ENCODE measurements at places on chromosomes 16 and 17.

- DNase-seq = peak; percentile 94
- peaks cover 6% of the 10 kb centered on the region for H3K36me3 ChIP-seq
- peaks cover 37% of the 10 kb centered on the region for H3K4me1 ChIP-seq
- peak overlapping the region; percentile 94 for H3K27ac ChIP-seq
- H3K27me3 ChIP-seq = no peaks in the 10 kb centered on the region
- H3K4me3 ChIP-seq = peak overlapping the region; percentile 91
These were observed 12.4 kb downstream of the ATP5PD start for GRCh38 chr17:75034236-75034908.

DNA sequence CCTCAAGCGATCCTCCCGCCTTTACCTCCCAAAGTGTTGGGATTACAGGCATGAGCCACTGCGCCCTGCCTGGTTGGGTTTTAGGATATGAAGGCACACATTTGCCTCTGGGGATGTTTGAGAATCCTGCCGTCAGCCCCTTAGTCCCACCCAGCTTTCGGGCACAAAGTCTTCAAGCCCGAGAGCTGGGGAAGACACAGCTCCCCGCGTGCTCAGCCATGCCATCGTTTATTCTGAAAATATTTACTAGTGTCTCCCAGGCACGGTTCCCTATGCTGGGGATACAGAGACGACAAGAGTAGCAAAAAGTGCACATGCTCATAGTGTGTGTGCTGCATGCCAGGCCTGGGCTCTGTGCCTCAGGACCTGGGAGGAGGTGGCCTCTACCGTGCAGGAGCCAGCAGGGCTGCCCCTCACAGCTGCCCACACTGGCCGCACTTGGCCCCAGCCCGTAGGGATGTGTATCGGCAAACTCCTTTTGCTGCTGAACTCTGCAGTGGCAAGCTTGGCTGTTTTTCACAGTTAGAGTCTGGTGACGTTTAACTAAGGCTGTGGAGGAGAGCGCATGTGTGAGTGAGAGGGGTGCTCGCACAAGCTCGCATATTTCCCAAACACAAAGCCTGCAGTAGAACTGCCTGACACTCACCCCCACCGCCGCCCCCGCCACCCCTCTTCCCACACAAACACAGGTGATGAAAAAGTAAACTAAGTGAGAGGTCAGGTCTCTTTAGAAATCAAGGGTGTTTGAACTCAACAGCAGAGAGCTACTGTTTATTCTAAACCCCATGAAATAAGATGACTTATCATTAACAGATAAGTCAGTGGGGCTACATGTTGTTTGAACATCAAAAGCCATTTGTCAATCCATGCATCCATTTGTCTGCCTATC is 266.4 kb downstream of the MRTFB start:
- H3K4me3 ChIP-seq = peak overlapping the region; percentile 32
- H3K36me3 ChIP-seq = no peaks in the 10 kb centered on the region
- no peaks in the 10 kb centered on the region for H3K27me3 ChIP-seq
- peaks cover 47% of the 10 kb centered on the region for H3K4me1 ChIP-seq

DNA sequence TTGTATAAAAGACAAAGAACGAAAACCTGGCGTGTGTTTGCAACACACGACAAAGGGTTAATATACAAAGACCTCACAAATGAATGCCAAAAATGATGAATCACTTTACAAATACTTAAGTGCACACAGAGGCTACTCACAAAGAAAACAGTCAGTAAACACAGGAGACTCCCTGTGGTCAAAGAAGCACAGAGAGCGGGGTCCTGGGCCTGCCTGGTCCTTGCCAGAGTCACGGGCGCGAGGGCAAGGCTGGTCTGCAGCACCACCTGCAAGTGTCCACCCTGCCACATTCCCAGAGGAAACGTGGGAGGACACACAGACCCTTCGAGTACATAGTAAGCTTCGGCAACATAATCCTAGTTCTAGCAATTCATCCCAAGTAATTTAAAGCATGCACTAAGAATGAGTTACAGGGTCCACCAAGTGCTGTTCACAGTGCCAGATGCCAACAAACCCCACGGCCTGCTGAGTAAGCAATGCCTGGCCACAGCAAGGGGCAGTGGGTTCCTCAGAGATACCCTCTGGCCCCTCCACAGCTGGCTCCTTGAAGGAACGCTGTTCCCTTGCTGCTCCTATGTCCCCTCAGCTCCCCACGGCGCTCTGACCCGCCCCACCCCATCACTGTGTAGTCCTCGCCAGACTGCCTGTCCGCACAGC is 24.6 kb upstream of the FAAP100 start:
- H3K27ac ChIP-seq = peak overlapping the region; percentile 77
- H3K27me3 ChIP-seq = no peaks in the 10 kb centered on the region
- peaks cover 34% of the 10 kb centered on the region for H3K4me1 ChIP-seq
- H3K36me3 ChIP-seq = peaks cover 51% of the 10 kb centered on the region

DNA sequence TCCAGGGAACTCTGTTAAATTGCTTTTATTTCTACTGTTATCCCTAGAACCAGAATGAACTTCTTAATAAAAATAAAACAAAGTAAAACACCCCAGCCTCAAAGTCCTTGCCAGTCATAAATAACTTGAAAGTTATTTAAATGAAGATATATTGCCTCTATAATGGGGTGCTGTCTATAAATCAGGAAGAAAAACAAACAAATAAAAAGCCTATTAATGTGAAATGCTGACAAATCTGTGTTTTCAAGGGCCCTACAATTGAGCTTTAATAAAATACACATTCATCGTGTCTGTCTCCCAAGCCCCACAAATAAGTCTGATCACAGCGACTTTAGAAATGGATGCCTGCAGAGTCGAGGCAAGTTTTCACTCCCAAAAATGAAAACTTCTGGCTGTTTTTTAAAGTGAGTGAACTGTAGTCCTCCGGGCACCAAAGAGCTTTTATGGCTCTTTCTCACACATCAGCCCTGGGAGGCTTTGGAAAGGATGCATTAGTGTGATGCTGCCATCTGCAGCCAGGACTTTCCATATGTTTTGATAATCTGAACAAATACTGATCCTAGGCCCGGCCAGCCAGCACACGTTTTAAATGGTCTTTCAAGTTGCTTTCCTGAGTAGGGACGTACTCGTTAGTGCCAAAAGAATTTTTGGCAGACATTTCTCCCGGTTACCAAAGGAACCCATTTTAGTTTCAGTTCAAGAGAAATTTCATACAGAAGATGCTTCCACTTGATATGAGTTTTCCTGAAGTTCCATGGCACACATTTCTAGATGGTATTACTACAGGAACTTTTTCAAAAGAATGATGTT is 16.3 kb downstream of the NACA2 start:
- no peak overlapping the region for H3K27ac ChIP-seq
- no peaks in the 10 kb centered on the region for H3K27me3 ChIP-seq
- H3K4me1 ChIP-seq = peaks cover 19% of the 10 kb centered on the region

- H3K4me3 ChIP-seq = no peak overlapping the region
- H3K4me1 ChIP-seq = no peaks in the 10 kb centered on the region
- H3K27ac ChIP-seq = no peak overlapping the region
- H3K27me3 ChIP-seq = peaks cover 14% of the 10 kb centered on the region
- no peaks in the 10 kb centered on the region for H3K36me3 ChIP-seq
These were observed 1.6 kb upstream of the ODF4 start for GRCh38 chr17:8337802-8338752.

DNA sequence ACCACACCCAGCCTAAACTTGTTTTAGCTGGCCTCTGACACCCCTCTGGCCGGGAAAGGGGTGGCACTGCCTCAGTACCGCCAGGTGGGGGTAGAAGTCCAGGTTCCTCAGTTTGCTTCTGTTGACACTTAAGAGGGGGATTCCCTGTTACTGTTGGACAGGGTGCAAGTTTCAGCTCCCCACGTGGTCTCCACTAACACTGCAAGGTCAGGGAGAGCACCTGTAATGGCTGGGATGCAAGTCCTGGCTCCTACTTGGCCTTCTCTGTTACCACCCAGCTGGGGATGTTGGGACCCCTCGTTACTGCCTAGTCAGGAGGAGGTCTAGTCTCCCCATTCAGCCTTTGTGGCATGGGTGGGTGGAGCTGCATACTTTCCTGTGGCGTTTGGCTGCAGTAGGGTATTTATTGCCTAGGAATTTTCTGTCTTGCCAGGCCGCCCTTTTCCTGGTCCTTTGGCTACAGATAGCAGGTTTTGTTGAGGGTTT is 10.6 kb upstream of the MFAP4 start:
- peaks cover under 1% of the 10 kb centered on the region for H3K27me3 ChIP-seq
- H3K27ac ChIP-seq = no peak overlapping the region
- H3K36me3 ChIP-seq = no peaks in the 10 kb centered on the region
- H3K4me3 ChIP-seq = no peak overlapping the region
- H3K4me1 ChIP-seq = peaks cover 20% of the 10 kb centered on the region
- peak; percentile 49 for DNase-seq

DNA sequence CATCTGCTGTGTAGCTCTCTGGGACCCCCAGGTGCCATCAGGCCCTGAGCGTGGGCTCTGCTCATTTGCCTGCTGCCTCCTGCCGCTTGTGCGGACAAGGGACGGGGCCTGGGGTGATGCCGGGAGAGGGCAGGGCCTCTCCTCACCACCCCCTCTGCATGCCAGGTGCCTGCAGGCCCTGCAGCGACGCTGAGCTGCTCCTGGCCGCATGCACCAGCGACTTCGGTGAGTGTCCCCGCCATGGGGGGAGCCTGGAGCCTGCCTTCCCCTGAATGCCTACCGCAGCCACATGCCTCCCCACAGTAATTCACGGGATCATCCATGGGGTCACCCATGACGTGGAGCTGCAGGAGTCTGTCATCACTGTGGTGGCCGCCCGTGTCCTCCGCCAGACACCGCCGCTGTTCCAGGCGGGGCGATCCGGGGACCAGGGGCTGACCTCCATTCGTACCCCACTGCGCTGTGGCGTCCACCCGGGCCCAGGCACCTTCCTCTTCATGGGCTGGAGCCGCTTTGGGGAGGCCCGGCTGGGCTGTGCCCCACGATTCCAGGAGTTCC is 1.9 kb downstream of the METRN start:
- no peaks in the 10 kb centered on the region for H3K36me3 ChIP-seq
- no peaks in the 10 kb centered on the region for H3K27me3 ChIP-seq

- H3K4me3 ChIP-seq = no peak overlapping the region
- DNase-seq = no peak
- H3K4me1 ChIP-seq = no peaks in the 10 kb centered on the region
- no peaks in the 10 kb centered on the region for H3K36me3 ChIP-seq
- no peaks in the 10 kb centered on the region for H3K27me3 ChIP-seq
These were observed 206.8 kb downstream of the CA10 start for GRCh38 chr17:51951741-51952140.

DNA sequence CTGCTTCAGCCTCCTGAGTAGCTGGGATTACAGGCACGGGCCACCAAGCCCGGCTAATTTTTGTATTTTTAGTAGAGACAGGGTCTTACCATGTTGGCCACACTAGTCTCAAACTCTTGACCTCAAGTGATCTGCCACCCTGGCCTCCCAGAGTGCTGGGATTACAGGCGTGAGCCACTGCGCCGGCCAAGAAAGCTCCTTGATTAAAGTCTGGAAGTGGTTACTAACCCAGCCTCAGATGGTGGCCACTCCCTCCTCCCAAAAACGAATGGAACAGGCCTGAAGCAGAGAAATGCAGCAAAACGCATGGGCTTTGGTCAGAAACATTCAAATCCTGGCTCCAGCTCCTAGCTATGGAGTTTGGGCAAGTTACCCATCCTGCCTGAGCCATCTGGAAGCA is 11.3 kb downstream of the FKBP10 start:
- no peaks in the 10 kb centered on the region for H3K27me3 ChIP-seq
- peaks cover 24% of the 10 kb centered on the region for H3K36me3 ChIP-seq
- H3K4me3 ChIP-seq = no peak overlapping the region
- DNase-seq = no peak
- H3K4me1 ChIP-seq = peaks cover 37% of the 10 kb centered on the region
- H3K27ac ChIP-seq = no peak overlapping the region

- no peaks in the 10 kb centered on the region for H3K36me3 ChIP-seq
- no peak overlapping the region for H3K27ac ChIP-seq
- H3K4me3 ChIP-seq = no peak overlapping the region
- no peak for DNase-seq
- peaks cover 16% of the 10 kb centered on the region for H3K4me1 ChIP-seq
These were observed 20.4 kb upstream of the SMURF2 start for GRCh38 chr17:64682261-64683181.

GRCh38 chr17:42413464-42414040 is 9.5 kb downstream of the CAVIN1 start:
- DNase-seq = no peak
- H3K27ac ChIP-seq = no peak overlapping the region
- no peaks in the 10 kb centered on the region for H3K4me1 ChIP-seq
- H3K4me3 ChIP-seq = no peak overlapping the region

GRCh38 chr17:64968652-64969501 is 49.6 kb upstream of the LRRC37A3 start:
- H3K27ac ChIP-seq = no peak overlapping the region
- H3K4me1 ChIP-seq = peaks cover 44% of the 10 kb centered on the region
- H3K4me3 ChIP-seq = no peak overlapping the region
- H3K27me3 ChIP-seq = no peaks in the 10 kb centered on the region

GRCh38 chr17:81803728-81804558 is at the start of gene GCGR:
Gene GCGR (plus strand): TSS chr17:81804150. CDS start chr17:81809019, 4,869 bp downstream.
- DNase-seq = no peak
- H3K36me3 ChIP-seq = no peaks in the 10 kb centered on the region
- H3K27me3 ChIP-seq = peaks cover 85% of the 10 kb centered on the region
- peak within 1 kb of the TSS; percentile 43 for H3K4me3 ChIP-seq

DNA sequence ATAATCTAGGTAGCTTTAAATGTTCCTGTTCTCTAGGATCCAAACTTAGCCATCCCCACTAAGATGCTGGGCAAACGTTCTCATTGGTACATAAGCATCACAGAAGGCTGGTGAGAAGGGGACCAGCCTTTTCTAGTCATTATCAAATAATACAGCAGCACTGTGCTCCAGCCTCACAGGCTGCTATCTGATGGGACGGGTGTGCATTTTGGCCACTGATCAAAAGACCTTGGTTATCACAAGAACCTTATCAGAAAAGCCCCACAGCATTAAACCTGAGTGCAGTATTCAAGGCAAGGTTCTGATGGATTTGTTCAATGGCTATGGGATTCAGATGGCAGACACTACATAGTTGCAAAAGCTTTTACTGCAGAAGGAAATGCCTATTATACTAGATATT is 19.1 kb upstream of the KPNB1 start:
- no peaks in the 10 kb centered on the region for H3K36me3 ChIP-seq
- H3K27ac ChIP-seq = no peak overlapping the region
- no peaks in the 10 kb centered on the region for H3K27me3 ChIP-seq
- no peaks in the 10 kb centered on the region for H3K4me1 ChIP-seq

Measured in HepG2 (cell line).